ENCODE measurements at places on chromosomes 13 and 19. TPM values are rescaled to one million over a fixed set of nuclear protein-coding genes. Genes with fewer than 3 reads are reported as not detected.

RYR1 gene
- 6.5 TPM for total RNA-seq

IQCN gene
- 4.9 TPM for total RNA-seq

- H3K4me3 ChIP-seq: peak overlapping the region; percentile 78
- no peak for DNase-seq
- peak overlapping the region; percentile 99 for H3K27ac ChIP-seq
Measured at GRCh38 chr13:48533961-48534600, 1.2 kb upstream of the RCBTB2 start.

UNC13A gene
- 0.41 TPM for total RNA-seq

GRCh38 chr13:23449398-23450162 lies 16.1 kb upstream of the SACS start:
- no peak for DNase-seq
- no peaks in the 10 kb centered on the region for H3K27me3 ChIP-seq
- no peaks in the 10 kb centered on the region for H3K4me1 ChIP-seq
- H3K27ac ChIP-seq: no peak overlapping the region
- H3K36me3 ChIP-seq: no peaks in the 10 kb centered on the region

DNA sequence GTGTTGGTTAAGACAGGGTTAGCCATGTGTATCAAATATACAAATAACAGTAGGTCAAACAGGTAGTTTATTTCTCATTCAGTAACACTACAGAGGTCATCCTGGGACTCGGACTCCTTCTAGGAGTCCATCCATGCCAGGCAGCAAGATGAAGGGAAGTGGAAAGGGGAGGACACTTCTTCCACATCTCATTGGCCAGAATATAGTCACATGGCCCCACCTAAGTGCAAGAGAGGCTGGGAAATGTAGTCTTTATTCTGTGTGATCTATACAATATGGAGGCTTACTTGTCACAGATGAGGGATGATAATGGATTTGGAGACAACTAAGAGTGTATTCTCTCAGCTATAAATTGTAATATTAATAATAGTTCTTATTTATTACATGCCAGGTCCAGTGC lies 31.1 kb downstream of the RDH8 start:
- no peak overlapping the region for H3K27ac ChIP-seq
- H3K27me3 ChIP-seq: peaks cover 12% of the 10 kb centered on the region
- H3K4me3 ChIP-seq: no peak overlapping the region

- H3K27ac ChIP-seq: no peak overlapping the region
- H3K4me3 ChIP-seq: no peak overlapping the region
- H3K4me1 ChIP-seq: peaks cover 22% of the 10 kb centered on the region
- DNase-seq: no peak
- H3K27me3 ChIP-seq: no peaks in the 10 kb centered on the region
- H3K36me3 ChIP-seq: no peaks in the 10 kb centered on the region
Measured at GRCh38 chr19:18645035-18645511, 8.2 kb downstream of the KLHL26 start.

MCEMP1 gene
- 97.9 TPM for total RNA-seq

GRCh38 chr19:2308114-2308556 lies at the start of gene LINGO3:
LINGO3 (minus strand) TSS chr19:2308154; CDS start chr19:2291776, 16,378 bp downstream.
- H3K36me3 ChIP-seq: no peaks in the 10 kb centered on the region
- no peak for DNase-seq
- H3K4me1 ChIP-seq: no peaks in the 10 kb centered on the region
- H3K4me3 ChIP-seq: no peak within 1 kb of the TSS

KCNRG gene
- total RNA-seq: 1.5 TPM

DNA sequence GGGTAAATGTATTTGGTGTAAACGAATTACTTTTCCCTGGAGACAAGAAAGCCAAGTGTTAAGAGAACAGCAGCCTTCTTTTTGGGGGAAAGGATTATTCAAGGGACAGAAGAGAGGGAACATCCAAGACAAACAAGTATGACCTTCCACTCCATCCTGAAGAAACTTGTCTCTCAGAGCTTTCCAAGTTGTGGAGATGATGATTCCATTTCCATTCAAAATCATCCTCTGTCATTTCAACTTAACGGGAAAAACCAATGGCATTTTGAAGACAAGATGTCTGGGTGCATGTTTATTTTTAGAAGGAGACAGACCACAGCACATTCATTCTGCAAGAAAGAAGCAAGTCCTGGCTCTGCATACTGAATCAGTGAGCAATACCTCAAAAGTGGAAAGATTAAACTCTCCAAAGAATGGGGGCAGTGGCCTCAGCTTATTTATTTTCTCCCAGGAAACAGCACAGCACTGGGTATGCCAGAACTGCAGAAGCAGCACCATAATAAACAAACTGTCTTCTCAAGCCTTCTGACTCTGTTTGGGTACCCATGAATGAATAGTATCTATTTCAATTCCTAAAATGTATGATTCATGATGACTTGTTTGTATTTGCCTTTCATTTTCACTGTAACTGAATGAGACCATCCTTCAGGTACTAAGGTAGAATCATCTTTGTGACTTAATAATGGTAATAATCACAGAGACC lies 541.0 kb downstream of the RFC3 start:
- DNase-seq: no peak
- H3K27ac ChIP-seq: no peak overlapping the region
- H3K27me3 ChIP-seq: no peaks in the 10 kb centered on the region
- H3K36me3 ChIP-seq: no peaks in the 10 kb centered on the region

DNA sequence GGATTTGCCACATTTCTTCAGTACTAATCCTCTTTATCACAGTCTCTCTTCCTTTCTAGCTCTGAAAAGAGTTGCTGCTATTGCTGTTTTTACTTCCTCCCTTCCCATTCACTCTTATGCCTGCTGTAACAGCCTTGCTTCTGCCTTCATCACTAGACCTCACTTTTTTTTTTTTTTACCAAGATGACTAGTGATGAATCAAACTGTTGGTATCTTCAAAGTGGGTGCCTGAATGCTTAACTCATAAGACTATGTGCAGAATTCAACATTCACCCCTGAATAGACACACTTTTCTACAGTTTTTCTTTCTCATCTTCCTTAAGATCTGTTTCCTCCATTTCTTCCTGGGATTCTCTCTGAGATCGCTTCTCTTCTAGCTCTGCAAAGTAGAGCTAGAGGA lies 217.2 kb upstream of the HTR2A start:
- H3K27me3 ChIP-seq: no peaks in the 10 kb centered on the region
- H3K4me3 ChIP-seq: no peak overlapping the region
- no peak overlapping the region for H3K27ac ChIP-seq
- H3K36me3 ChIP-seq: no peaks in the 10 kb centered on the region

DNA sequence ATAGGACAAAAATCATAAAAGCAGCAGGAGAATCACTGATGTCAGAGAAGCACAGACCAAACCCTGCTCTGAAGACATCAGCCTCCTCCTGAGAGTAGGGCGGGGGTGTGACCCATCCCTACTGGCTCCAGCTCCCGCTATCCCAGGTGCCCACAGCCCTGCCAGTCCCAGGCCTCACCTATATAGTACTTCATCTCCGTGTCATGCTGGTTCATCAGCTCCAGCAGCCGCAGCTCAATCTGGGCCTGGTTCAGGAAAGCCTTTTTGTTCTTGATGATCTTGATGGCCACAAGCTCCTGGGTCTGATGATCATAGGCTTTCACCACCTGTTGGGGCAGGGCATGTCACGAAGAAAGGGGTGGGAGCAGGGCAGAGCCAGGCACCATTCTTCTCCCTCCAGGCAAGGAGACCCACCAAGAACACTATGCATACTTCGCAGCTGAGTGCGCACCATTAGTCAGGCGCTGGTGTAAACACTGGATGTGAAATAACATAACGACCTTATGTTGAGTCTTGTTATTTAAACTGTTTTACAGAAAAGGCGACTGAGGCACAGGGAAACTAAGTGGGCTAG lies 4.2 kb downstream of the DYRK1B start:
- peaks cover 14% of the 10 kb centered on the region for H3K4me1 ChIP-seq
- no peaks in the 10 kb centered on the region for H3K27me3 ChIP-seq
- H3K4me3 ChIP-seq: no peak overlapping the region
- peaks cover 64% of the 10 kb centered on the region for H3K36me3 ChIP-seq
- no peak for DNase-seq

LRG1 gene
- 15.9 TPM for total RNA-seq

DNA sequence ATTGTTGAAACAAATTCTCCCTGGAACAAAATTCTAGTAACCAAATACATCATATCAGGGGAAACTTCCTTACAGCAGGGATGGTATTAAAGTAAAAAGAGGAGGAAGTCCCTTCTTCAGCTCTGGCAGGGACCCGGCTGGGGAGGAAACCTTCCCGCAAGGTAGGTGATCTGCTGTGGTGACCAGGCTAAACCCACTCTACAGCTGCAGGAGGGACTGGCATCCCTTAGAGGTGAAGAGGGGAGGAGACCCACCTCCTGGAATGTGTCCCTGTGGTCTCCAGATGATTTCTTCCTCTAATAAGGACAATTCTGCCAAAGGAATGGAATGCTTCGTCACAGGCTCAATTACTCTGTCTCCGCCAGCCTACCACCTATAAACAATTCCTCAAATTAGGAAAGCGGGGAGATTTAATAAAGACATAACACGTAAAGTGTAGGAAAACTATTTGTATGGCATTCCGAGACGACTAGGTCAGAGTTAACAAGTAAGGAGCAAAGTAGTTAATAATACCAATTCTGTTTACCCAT lies 637 bp upstream of the PDS5B start:
- H3K27ac ChIP-seq: peak overlapping the region; percentile 65
- no peaks in the 10 kb centered on the region for H3K36me3 ChIP-seq
- H3K4me3 ChIP-seq: peak overlapping the region; percentile 65

GRCh38 chr19:7213628-7214323 lies 80.4 kb downstream of the INSR start:
- H3K27me3 ChIP-seq: no peaks in the 10 kb centered on the region
- no peaks in the 10 kb centered on the region for H3K36me3 ChIP-seq
- no peak overlapping the region for H3K4me3 ChIP-seq
- H3K4me1 ChIP-seq: peaks cover 7% of the 10 kb centered on the region

GRCh38 chr13:65660731-65661130 lies 1569.4 kb downstream of the PCDH9 start:
- H3K4me1 ChIP-seq: no peaks in the 10 kb centered on the region
- H3K27me3 ChIP-seq: no peaks in the 10 kb centered on the region
- no peak for DNase-seq

GRCh38 chr13:41053384-41053826 lies 7.9 kb upstream of the WBP4 start:
- no peak for DNase-seq
- no peaks in the 10 kb centered on the region for H3K27me3 ChIP-seq
- H3K4me1 ChIP-seq: peaks cover 68% of the 10 kb centered on the region
- no peaks in the 10 kb centered on the region for H3K36me3 ChIP-seq
- no peak overlapping the region for H3K4me3 ChIP-seq

DNA sequence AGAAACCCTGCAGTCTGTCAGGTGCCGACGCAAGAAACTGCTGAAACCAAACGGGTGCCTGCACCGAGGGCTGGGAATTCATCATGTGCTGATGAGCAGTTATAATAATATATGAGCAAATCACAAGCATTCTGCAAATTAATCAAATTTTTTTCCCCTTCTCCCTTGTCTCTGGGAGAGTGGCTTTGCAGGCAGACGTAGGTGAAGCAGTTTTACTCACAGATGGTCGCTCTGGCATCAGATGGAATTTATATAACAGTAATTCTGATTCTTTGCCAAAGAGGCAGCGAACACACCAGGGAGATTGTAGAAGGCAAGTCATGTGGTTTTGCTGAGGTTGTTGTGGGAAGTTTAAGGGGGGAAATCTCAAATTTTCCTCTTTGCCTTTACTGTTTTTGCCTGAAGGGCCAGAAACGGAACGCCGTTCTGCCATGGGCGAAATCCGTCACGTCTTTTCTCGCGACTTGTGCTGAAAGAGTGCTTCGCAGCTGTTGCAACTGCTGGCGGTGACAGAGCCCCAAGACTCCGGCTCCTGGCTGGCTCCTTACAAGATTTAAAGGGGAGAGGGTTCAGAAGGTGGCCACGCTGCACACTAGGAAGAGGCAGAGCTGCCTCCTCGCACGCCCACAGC lies 320.1 kb downstream of the ZNF536 start:
- H3K4me3 ChIP-seq: peak overlapping the region; percentile 19
- no peaks in the 10 kb centered on the region for H3K4me1 ChIP-seq
- no peak overlapping the region for H3K27ac ChIP-seq
- peaks cover 19% of the 10 kb centered on the region for H3K27me3 ChIP-seq
- DNase-seq: no peak
- H3K36me3 ChIP-seq: no peaks in the 10 kb centered on the region

- H3K4me1 ChIP-seq: no peaks in the 10 kb centered on the region
- H3K4me3 ChIP-seq: no peak overlapping the region
Measured at GRCh38 chr13:39776439-39776838, 121.0 kb downstream of the COG6 start.

DNA sequence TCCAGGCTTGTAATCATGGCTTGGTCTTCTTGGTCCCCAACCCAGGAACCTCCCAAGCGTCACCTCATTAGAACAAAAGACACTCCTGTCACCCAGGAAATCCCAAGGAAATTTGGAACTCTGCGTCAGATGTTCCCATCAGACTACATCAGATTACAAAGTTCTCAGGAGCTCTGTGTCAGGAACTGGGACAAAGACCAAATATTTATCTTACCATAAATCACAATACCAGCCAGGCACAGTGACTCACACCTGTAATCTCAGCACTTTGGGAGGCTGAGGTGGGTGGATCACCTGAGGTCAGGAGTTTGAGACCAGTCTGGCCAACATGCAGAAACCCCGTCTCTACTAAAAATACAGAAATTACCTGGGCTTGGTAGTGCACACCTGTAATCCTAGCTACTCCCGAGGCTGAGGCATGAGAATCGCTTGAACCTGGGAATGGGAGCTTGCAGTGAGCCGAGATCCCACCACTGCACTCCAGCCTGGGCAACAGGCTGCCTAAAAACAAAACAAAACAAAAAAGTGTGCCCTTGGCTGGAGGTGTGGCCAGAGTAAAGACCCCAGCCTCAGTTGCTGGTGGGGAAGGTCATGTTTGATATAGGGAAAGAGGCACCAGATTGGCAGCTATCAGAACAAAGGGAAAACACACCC lies 16.7 kb upstream of the CCDC124 start:
- DNase-seq: no peak
- no peak overlapping the region for H3K27ac ChIP-seq
- no peak overlapping the region for H3K4me3 ChIP-seq
- H3K4me1 ChIP-seq: no peaks in the 10 kb centered on the region
- H3K36me3 ChIP-seq: no peaks in the 10 kb centered on the region
- H3K27me3 ChIP-seq: peaks cover 16% of the 10 kb centered on the region

- no peaks in the 10 kb centered on the region for H3K4me1 ChIP-seq
- DNase-seq: no peak
- H3K27ac ChIP-seq: no peak overlapping the region
- H3K36me3 ChIP-seq: no peaks in the 10 kb centered on the region
- H3K27me3 ChIP-seq: no peaks in the 10 kb centered on the region
Measured at GRCh38 chr13:26011208-26011573, 40.6 kb downstream of the SHISA2 start.

- no peak for DNase-seq
- no peaks in the 10 kb centered on the region for H3K4me1 ChIP-seq
- no peaks in the 10 kb centered on the region for H3K36me3 ChIP-seq
- H3K4me3 ChIP-seq: no peak overlapping the region
- no peak overlapping the region for H3K27ac ChIP-seq
Measured at GRCh38 chr13:111546921-111547675, 226.7 kb downstream of the TEX29 start.

- peak within 1 kb of the TSS; percentile 55 for H3K4me3 ChIP-seq
- no peaks in the 10 kb centered on the region for H3K27me3 ChIP-seq
- no peaks in the 10 kb centered on the region for H3K4me1 ChIP-seq
- H3K27ac ChIP-seq: no peak within 1 kb of the TSS
Measured at GRCh38 chr19:44447916-44448674, at the start of gene ZNF229. ZNF229 (minus strand) TSS chr19:44448472; CDS start chr19:44442847, 5,625 bp downstream.

C2CD4C gene
- 2.6 TPM for total RNA-seq

- H3K4me3 ChIP-seq: no peak overlapping the region
- H3K27me3 ChIP-seq: no peaks in the 10 kb centered on the region
- H3K36me3 ChIP-seq: no peaks in the 10 kb centered on the region
- no peak for DNase-seq
Measured at GRCh38 chr13:61187471-61187870, 228.2 kb downstream of the PCDH20 start.

- no peak overlapping the region for H3K4me3 ChIP-seq
- H3K4me1 ChIP-seq: peaks cover 28% of the 10 kb centered on the region
- no peaks in the 10 kb centered on the region for H3K36me3 ChIP-seq
- no peak overlapping the region for H3K27ac ChIP-seq
- no peak for DNase-seq
Measured at GRCh38 chr19:1474765-1475351, 4.2 kb downstream of the C19orf25 start.

N4BP2L1 gene
- total RNA-seq: 25.3 TPM

FCAR gene
- total RNA-seq: 3.2 TPM

All from upper lobe of right lung (tissue), 1 donor.